Stimulated activated CD4-positive, alpha-beta T cell treated with anti-CD3 and anti-CD28 coated beads, Interleukin-12 subunit alpha, Interleukin-12 subunit beta, amount 100 ng/mL, for 4 hours (primary cell): ENCODE measurements at places on chromosomes 7 and 10.

GRCh38 chr10:95496246-95496911 is 64.8 kb downstream of the SORBS1 start:
- DNase-seq = no peak

- DNase-seq = peak; percentile 36
Observed at GRCh38 chr7:149624006-149624405, 126.4 kb upstream of the ZNF746 start.

GRCh38 chr10:44281089-44281613 is 103.7 kb downstream of the CXCL12 start:
- DNase-seq = no peak

GRCh38 chr7:93219868-93220267 is 6.4 kb downstream of the HEPACAM2 start:
- DNase-seq = no peak

DNA sequence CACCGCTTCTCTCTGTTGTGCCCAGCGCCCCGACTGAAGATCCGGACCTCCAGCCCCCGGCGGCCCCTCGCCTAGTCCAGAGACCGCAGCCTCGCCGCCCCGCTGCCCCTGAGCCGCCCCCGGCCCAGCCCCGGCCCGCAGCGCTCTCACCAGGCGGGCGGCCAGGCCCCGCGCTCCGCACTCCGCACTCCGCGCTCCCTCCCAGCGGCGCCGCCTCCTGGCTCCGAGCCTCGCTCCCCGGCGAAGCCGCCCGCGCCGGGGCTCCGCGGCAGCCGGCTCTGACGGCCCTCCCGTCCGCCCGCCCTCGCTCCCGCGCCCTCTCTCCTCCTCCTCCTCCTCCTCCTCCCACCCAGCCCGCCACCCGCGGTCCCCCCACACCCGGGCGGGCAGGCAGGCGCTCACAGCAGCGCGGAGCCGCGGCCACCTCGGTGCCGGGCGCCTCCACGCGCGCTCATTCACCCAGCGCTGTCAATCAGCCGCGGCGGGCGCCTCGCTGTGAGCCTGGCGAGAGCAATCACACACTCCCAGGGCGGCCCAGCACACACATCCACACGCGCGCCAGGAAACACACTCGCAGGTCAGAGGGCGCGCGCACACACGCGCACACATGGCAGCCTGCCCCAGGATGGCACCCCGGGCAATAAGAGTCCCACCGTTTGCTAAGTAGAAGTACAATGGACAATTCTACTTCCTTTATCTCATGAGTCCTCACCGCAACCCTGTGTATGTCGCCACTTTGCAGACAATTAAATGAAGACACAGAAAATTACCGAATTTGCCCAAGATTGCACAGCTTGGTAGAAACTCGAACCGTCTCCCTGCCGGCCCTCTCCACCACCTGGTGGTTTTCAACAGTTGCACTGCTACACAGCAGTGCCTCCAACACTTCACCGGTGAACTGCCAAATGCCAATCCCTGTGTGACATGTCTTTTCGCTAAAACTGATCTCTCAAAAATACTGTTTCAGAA is at the start of gene PRRT4:
Gene PRRT4 (minus strand): TSS at position 280 of the 969 bp plus-strand sequence.
- DNase-seq = peak; percentile 40

GRCh38 chr10:30959836-30960210 is 71.8 kb downstream of the ZNF438 start:
- DNase-seq = no peak

DNA sequence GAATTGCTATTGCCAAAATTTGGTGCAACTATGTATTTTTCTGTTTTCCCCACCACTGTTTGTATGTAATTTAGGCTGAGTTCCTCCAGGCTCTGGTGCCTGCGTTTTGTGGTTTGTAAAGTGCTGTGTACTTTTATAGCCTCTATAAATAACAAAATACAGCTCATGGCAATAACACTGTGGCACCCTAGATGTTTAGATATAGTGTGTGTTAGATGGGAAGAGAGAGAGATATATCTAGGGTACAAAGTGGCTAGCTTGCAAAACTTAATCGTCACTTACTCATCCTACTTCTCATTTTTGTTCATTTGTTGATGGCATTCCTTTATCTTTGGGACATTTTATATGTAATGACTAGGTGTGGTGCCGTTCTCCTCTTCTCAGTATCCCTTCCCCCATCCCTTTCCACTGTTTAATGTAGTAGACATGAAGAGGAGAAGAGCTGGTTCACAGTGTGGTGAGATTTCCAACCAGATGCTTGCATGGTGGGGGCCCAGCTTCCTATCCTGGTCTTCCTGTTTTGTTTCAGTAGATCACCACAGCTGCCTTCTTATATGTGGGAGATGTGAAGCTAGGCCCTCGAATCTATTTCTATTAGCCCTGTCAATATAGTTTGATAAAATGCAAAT is 115.0 kb downstream of the SND1 start:
- no peak for DNase-seq

- DNase-seq = no peak
Observed at GRCh38 chr10:33271969-33272583, 62.4 kb downstream of the NRP1 start.

GRCh38 chr10:91617072-91617609 is 15.7 kb downstream of the PPP1R3C start:
- DNase-seq = no peak

- no peak for DNase-seq
Observed at GRCh38 chr7:20194343-20194995, 22.7 kb downstream of the MACC1 start.

DNA sequence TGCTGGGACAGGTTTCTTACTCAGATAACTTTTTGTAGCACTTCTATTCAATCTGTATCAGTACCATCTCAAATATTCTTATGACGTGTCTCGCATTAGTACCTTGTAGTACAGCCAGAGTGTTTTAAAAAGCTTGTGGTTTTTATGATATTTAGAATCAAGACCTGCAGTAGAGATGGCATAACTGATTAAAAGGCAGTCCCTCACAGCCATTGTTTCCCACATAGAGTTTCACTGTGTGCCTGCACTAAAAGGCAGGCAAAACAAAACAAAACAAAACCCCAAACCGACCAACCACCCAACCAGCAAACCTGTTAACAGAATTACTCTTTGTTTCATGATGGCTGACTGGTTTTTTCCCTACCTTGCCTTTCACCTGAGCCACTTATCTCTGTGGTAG is 221.3 kb upstream of the DGKB start:
- DNase-seq = no peak

DNA sequence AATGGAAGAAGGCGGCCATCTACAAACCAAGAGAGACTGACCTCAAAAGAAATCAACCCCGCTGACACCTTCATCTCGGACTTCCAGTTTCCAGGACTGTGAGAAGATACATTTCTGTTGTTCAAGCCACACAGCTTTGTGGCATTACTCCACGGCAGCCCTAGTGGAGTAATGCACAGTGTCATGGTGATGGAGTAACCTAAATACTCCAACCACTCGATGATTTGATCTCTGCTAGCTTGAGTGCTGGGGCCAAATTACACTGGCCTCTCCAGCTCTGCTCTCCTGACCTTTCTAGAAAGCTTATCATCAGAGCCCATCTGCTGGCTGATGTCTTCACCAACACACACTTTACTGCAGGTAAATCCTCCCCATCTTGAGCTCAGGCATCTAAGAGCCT is 52.2 kb downstream of the GALNT17 start:
- DNase-seq = no peak

- DNase-seq = no peak
Observed at GRCh38 chr10:119347181-119347974, 140.0 kb downstream of the GRK5 start.

- DNase-seq = no peak
Observed at GRCh38 chr7:81743665-81744064, 26.2 kb downstream of the HGF start.

GRCh38 chr10:98673171-98673782 is 226.5 kb upstream of the HPS1 start:
- DNase-seq = no peak
